Activated naive CD8-positive, alpha-beta T cell treated with anti-CD3 and anti-CD28 coated beads, Interleukin-2, amount 50 U/mL, for 24 hours (primary cell): ENCODE measurements at places on chromosomes 12 and 14.

DNA sequence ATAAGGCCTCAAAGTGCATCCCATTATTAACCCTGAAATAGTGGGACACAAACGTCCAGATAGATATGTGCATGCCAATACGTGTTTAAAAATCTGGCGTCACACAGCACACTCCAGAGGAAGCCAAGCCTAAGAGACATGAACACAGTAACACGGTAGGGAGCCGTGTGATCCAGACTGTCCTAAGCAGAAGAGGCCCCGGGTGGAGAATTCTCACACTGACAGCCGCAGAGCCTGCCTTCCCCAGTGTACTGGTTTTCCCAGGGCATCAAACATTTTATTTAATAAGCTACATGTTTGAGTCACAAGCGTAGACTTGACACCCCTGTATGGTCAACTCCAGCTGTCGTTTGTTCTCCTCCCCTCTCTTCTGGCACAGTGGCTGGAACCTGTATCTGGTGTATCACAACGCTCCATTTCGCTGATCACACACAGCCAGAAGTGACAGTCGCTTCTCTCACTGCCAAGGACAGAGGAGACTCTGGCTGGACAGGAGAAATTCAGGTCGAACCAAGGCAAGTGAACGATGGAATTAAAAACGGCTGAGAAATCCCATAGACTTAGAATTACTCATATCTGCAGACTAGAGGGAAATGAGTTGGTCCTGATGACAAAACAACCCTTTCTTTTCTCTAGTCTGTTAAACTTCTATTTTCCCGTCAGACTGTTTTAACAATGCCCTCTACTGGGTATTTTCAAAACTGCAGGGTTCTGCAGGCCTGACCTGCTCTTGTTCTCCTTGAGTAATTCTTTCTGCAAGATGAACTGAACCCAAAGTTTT, 359.9 kb downstream of the RGS6 start:
- peak; percentile 15 for DNase-seq

GRCh38 chr14:103887170-103887501, 39.8 kb upstream of the PPP1R13B start:
- DNase-seq, result no peak

DNA sequence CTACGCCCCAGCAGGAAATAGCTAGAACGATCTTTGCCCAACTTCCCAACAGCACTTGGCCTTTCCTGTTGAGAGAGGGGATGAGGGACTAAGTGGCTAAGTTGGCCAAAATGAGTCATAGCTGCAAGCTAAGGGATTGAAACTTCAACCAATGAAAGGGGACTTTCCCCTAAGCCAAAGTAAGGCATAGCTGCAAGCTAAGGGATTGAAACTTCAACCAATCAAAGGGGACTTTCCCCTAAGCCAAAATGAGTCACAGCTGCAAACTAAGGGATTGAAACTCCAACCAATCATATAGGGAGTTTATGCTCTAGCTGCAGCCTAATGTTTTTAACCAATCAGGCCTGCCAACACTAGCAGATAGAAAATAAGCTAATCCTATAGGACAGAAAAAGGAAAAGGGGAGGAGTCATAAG, 100.5 kb upstream of the SSTR1 start:
- peak; percentile 5 for DNase-seq

DNA sequence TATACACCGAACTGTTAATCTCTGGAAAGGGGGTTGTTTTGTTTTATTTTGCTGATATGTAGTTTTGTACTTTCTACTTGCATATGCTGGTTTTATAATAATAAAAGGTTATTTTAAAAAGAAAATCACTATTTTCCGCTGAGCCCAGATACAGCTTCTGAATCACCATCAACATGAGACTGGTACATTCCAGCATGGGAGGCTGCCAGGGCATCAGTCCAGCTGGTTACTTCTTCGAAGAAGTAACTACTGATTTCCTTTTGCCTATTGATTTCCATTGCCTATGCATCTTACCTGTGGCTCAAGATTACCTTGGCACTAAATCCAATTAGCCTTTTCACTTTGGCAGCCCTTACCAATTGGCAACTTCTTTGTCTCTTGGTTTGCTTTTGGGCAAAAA, 11.7 kb upstream of the OSBPL8 start:
- no peak for DNase-seq

GRCh38 chr12:124863416-124864325, at the start of gene SCARB1:
Gene SCARB1, minus strand, starts transcription at chr12:124863864. Its CDS starts 144 bp downstream, at chr12:124863720.
- DNase-seq, result peak; percentile 81

DNA sequence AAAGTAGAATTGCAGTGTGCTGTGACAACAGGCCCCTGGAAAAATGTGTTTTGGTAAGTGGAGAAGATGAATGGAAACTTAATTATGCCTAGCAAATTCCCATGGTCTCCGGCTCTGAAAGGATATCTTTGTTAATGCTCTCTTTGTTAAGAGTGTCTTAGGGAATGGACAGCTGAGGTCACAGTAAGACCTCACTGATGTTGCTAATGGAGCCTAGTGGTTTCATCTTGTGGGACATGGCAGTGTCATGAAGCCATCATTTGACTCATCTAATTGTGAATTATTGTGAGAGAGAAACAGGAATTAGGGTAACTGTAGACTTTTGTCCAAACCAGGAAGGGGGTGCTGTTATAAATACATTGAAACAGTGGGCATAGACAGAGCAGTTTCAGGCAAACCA, 330.3 kb downstream of the TMTC2 start:
- DNase-seq, result no peak

GRCh38 chr14:71289536-71289935, 382.3 kb downstream of the PCNX1 start:
- DNase-seq, result no peak

DNA sequence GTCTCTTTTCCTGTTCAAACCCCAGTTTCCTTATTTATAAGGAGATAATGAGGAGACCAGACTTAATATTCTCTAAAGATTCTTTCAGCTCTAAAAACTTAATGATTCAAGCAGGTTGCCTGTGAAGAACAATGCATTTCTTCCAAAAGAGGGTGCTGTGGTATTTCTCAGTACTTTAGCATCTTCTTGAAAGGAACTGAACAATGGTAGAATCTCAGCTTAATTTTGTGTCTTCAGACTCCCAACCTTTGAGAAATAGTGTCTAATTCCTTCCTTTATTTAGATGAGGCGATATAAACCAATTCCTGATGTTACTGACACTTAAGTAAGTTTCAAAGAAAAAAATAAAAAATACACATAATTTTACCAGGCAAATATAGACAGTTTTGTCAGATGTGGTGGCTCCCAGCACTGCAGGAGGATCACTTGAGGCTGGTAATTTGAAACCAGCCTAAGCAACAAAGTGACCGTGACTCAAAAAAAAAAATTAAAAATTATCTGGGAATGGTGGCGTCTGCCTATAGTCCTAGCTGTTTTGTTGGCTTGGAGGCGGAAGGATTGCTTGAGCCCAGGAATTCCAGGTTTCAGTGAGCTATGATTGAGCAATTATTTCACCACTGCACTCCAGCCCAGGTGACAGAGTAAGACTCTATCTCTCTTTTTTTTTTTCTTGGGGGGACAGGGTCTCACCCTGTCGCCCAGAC, 76.9 kb upstream of the PSMA6 start:
- DNase-seq, result no peak

GRCh38 chr12:57455374-57456144, 452 bp downstream of the INHBE start:
- DNase-seq, result no peak

- DNase-seq, result no peak
Measured at GRCh38 chr12:31819427-31819826, 90.6 kb upstream of the AMN1 start.

DNA sequence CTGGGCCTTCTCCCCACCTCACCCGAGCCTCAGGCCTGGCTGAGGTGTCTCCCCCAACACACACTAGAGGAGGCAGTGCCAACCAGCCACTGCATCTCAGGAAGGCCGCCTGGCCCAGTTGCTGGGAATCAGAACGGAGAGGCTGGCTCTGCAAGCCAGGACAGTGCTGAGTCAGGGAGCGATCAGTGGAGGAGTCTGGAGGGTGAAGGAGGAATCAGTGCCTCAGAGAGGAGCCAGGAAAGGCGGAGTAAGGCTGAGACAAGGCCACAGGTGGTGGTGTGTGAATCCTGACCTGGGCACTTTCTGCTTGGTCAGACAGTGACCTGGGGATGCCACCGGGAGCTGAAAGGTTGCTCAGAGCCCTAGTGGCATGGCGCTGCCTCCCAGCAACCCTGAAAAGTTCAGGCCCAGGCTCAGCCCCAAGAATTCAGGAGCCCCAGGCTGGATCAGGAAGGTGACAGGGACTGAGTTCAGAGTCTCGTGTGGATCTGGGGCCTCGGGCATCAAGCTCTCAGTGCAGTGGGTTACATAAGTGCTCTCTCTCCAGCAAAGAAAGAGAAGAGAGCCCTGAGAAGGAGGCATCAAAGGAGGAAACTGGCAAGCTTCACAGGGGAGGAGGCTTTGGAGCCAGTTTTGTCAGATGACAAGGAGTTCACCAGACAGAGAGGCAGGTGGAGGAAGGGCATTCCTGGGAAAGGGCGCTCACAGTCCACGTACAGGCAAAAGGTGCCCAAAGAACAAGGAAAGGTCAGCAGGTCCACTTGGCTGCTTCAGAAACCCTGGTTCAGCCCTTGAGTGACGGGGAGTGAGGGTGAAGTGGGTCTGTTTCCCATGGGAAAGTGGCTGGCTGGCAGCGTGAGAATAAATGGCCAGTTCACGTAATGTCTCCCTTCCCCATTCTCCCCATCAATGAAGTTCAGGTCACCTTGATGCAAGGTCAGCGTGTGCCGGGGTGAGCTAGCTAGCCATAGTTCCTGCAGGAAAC, 87.8 kb downstream of the ZFP36L1 start:
- DNase-seq, result no peak

GRCh38 chr12:65566751-65567150, 257.5 kb upstream of the HMGA2 start:
- DNase-seq, result no peak

GRCh38 chr12:126095748-126096510, 1030.7 kb downstream of the AACS start:
- no peak for DNase-seq

- DNase-seq, result no peak
Measured at GRCh38 chr12:127998988-127999387, 268.0 kb upstream of the TMEM132C start.

GRCh38 chr12:25245491-25245890, 5.2 kb downstream of the KRAS start:
- DNase-seq, result no peak

DNA sequence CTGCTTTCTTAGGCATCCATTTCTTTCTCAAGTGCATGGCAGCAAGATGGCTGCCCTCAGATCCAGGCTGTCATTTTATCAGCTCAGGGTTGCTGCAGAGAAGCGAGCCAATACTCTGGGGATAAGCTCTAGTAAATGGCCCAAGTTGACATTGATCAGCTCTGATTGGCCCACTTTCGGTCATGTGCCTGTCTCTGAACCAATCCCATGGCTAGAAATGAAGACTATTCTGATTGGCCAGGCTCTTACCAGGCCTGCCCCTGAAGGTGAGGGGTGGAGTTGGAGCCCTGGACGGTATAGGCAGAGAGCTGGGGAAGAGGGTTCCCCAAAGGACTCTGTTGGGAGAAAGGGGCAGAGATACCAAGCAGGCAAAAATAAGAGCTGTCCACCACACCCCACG, 41.4 kb downstream of the MYO1H start:
- DNase-seq, result no peak

GRCh38 chr12:27814411-27814810, 34.4 kb upstream of the MANSC4 start:
- DNase-seq, result no peak

GRCh38 chr12:47561746-47562145, 144.1 kb downstream of the RPAP3 start:
- DNase-seq, result no peak

- DNase-seq, result no peak
Measured at GRCh38 chr12:47604221-47604873, 101.5 kb downstream of the RPAP3 start.

- DNase-seq, result no peak
Measured at GRCh38 chr14:26255213-26255612, 342.6 kb downstream of the NOVA1 start.

DNA sequence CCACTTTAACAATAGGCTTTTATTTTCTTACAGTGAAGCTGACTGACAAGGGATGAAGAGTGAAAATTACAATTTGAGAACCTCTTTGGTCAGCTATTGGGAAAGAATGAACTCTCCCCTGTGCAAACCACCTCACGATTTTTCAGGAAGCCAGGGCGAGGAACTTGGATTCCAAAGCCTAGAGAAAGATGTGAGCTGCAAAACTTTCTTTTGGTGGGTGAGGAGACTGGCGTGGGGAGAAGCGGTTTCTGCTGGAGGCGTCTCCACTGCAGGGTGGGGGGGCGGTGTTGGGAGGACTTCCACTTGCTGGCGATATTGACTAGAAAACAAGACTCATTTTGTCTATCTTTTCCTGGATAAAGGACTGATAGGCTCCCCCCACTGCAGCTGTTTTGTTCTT, 59.3 kb upstream of the VRK1 start:
- DNase-seq, result no peak

GRCh38 chr12:16076970-16077522, 165.9 kb downstream of the DERA start:
- no peak for DNase-seq

GRCh38 chr14:51674294-51675002, 22.7 kb downstream of the FRMD6 start:
- no peak for DNase-seq

- DNase-seq, result no peak
Measured at GRCh38 chr14:104316723-104317491, 178.5 kb downstream of the KIF26A start.

DNA sequence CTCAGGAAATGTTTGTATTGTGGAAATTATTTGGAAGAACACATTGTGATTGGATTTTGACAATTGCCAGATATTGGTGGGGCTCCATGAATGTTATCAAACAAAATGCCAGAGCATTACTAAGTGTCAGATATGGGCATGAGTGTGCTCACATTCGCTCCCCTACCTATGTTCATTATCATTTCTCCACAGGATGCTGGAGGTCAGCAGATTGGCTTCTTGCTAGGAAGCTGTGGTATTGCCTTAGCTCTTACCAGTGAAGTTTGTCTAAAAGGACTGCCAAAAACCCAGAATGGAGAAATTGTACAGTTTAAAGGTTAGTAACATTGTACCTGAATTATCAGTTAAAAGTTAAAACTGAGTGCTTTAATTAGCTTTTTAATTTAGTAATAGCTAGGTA, 78.3 kb upstream of the ATF1 start:
- no peak for DNase-seq

DNA sequence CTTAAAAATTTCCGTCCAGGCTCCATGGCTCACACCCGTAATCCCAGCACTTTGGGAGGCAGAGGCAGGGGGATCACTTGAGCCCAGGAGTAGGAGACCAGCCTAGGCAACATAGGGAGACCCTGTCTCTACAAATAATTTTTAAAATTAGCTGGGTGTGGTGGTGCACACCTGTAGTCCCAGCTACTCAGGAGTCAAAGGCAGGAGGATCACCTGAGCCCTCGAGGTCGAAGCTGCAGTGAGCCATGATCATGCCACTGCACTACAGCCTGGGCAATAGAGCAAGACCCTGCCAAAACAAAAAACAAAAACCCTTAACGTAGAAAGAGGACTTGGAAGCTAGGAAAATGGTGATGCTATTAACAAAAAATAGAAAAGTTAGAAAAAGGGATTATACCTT, 2.0 kb upstream of the HECTD1 start:
- DNase-seq, result no peak
